ENCODE measurements at places on chromosomes 11 and 22.
A peak's percentile ranks its signal among the peaks of the same experiment; 100 is the strongest.

- no peak for DNase-seq
Observed at GRCh38 chr11:78061921-78062311, 1.7 kb upstream of the THRSP start.

DNA sequence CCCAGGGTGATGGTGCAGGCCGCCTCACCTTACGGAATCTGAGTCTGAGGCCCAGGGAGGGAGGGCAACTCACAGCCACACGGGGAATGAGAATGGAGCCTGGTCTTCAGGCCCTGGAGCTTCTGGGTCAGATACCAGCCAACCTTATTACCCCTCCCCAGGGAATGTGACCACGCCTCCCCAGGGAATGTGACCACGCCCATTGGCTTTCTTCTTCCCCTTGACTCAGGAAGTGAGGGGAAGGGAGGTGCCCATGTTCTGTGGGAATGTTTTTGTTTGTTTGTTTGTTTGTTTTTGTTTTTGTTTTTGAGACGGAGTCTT, 57.5 kb upstream of the RBFOX2 start:
- DNase-seq: no peak

GRCh38 chr11:5620651-5621521, 3.9 kb upstream of the TRIM34 start:
- DNase-seq: peak; percentile 49

DNA sequence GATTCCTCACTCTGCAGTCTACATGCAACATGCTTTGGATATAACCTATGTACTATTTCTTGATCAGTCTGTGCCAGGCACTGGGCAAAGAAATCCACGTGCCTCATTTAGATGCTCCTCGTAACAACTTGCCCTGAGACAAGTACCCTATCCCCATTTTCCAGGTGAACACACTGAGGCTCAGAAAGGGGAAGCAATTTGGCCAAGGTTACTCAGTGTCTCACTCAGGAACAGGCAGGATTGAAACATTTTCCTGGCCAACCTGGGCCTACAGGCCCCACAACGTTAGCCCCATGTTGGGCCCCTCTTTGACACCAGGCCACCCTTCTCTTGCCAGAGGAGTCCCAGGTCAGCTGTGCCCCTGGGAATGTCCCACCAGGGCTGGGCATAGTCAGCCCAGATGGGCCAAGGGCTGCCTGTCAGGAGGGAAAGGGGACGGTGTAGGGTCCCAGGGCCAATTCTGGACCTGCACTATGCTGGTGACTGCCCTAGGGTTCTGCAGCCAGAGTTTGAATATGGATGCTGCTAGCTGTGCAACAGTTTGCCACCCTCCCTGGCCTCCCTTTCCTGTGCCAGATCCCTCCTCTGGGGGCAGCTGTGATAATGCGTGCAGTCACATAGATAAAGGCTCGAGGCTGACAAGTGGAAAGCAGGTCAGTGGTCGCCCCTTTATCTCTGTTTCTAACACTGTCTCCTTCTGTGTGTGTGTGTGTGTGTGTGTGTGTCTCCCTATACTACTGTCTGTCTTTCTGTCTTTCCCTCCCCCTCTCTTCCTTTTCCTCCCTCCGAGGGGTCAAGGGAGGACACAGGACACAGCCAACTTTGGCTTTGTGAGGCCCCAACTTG, 10.4 kb upstream of the EMID1 start:
- DNase-seq: no peak

DNA sequence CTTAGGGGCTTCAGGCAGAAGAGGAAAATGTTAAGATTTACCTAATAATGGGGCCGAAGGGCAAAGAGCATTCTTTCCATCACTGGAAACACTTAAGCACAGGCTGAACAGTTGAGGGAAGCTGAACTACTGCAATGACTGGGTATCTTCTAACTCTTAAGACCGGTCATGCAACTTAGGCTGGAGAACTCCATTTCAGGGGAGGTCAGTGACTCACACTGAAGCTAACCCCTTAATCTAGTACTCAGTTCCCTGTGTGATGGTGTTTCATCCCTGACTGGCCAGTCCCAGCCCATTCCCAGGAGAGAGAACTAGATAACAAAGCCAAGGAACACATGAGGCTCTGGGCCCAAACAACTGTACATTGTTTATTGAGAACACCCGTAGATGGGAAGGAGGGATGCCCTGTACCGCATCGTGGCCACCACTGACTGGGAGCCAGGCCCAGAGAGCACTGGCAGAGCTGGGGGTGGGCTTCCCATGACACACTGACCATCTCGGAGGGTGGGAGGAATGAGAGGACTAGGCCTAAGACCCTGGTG, 10.5 kb downstream of the RPL27A start:
- DNase-seq: no peak

- no peak for DNase-seq
Observed at GRCh38 chr11:22577854-22578253, 47.8 kb downstream of the FANCF start.

- DNase-seq: no peak
Observed at GRCh38 chr11:32429477-32429876, 5.9 kb downstream of the WT1 start.

GRCh38 chr11:65442842-65443331, 20.3 kb downstream of the NEAT1 start:
- DNase-seq: no peak

DNA sequence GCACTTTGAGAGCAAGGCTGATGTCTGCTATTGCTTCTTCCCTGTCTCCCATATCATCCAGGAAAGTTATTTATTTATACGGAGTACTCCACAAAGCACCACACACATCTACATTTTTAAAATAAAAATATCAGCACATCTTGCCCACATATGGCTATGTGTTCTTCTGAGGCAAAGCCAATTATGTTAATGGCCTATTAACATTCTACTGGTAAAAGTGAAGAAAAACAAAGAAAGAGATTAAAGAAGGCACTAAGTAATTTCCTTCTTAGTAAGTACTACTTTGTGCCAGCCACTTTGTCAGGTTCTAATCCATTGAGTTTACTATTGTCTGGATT, 548.7 kb downstream of the OPCML start:
- DNase-seq: no peak

GRCh38 chr11:45082744-45083543, 63.5 kb upstream of the PRDM11 start:
- no peak for DNase-seq

- DNase-seq: no peak
Observed at GRCh38 chr11:78690352-78690987, 115.8 kb upstream of the NARS2 start.

DNA sequence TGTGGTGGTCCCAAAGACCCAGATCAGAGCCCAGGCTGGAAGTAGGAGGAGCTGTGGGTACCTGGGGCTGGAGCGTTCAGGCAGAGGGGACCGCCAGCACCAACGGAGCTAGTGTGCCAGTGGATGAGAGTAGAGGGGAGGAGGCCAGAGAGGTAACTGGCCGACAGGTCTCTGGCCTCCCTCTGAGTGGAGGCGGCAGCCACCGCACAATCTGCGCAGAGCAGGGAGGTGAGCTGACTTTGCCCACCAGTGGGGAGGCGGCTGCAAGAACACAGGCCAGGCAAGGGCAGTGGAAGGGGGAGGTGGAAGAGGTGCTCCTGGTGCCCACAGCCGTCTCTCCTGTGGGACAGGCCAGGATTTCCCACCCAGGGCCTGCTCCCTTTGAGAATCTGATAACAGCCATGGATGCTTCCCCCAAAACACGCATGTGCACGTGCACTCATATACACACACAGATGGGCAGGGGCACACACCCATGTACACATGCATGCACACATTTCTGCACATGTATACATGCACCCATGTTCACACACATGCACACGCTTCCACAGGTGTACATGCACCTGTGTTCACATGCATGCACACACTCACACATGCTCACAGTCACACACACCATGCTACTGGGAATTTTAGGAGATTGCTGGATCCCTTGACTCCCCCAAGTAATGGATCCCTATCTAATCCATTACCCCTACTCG, 6.4 kb upstream of the MGAT3 start:
- no peak for DNase-seq

DNA sequence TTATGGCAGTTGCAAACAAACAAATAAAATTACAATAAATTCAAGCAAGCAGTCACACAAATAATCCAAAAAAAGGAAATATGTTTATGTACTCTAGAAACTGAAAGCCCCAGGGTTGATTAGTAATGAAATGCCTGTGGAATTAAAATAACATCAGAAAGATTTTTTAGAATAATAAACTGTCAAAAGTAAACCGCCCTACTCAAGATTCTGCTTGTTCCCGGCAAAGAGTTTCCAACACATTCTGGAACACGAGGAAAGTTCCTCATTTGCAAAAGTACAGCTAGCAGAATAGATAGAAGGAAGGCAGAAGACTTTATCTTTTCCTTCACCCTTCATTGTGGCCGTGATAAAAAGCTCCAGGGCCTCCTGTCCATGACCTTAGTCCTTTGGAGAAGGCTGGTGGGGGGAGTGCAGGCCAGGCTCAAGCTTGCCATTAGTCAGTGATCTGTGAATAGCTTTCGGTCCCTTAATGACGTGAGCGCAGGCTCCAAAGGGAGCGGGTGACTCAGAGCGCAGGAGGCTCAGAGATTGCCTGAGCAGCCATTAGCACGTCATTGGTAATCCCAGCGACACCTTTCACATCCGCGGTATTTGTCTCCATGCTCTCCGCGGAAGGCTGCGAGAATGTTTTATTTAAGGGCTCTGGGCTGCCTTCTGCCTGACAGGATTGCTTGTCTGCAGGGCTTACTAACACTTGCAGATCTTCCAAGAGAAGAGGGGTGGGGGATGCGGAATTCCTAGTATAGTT, 458.3 kb downstream of the METTL15 start:
- DNase-seq: no peak

GRCh38 chr11:118914987-118915386, 10.7 kb downstream of the BCL9L start:
- DNase-seq: no peak

- no peak for DNase-seq
Observed at GRCh38 chr11:31926106-31926505, 115.0 kb upstream of the PAX6 start.

DNA sequence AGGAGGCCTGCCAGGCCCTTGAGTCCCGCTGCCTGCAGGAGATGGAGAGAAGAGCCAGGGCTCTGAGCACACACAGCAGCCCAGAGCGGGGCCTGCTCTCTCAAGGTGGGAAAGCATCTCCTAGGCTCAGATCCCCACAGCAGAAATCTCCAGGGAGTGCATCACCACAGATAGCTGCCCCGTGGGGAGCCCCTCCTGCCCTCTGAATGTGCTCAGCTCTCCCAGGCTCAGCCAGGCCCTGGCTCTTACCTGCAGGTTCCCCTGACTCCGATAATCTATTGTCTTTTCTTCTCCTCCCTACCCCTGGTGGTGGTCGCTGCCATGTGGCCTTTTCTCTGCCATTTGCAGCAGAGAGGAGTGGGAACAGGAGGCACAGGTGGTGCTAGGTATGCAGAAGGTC, 49.9 kb downstream of the BTG4 start:
- DNase-seq: no peak

GRCh38 chr22:50581031-50581949, 1.4 kb downstream of the CHKB start:
- DNase-seq: no peak

- DNase-seq: no peak
Observed at GRCh38 chr11:70496591-70497535, 98.5 kb downstream of the CTTN start.

GRCh38 chr11:12755510-12756453, 81.6 kb downstream of the TEAD1 start:
- no peak for DNase-seq

GRCh38 chr11:20647976-20648565, 21.3 kb upstream of the NELL1 start:
- DNase-seq: peak; percentile 46

DNA sequence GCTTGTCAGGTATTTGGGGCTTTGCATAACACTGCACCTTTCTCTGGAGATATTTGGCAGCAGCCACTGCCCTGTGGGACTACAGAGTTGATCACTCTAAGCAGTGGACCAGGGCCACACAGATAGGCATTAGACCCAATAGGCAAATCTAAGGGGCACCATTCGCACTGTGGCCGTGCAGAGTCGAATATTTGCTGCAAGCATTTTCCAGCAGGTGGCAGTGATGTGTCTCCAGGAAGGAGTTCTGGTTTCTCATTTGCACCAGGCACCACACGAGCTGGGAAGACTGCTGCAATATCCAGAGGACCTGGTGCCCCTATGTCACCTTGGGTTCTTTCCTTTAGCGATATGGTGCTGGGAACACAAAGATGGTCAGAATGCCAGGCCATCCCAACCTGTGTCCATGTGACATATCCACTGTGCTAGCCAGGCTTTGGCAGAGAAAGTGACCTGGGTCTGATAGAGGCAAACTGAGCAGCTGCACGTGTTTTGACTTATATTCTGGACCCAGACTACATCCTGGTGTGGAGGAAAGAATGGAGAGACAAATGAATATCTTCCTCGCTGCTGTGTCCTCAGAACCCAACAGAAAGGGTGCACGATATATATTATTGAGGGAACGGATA, 318.7 kb downstream of the BUD13 start:
- peak; percentile 22 for DNase-seq

- no peak for DNase-seq
Observed at GRCh38 chr11:28524098-28524497, 415.9 kb downstream of the METTL15 start.

DNA sequence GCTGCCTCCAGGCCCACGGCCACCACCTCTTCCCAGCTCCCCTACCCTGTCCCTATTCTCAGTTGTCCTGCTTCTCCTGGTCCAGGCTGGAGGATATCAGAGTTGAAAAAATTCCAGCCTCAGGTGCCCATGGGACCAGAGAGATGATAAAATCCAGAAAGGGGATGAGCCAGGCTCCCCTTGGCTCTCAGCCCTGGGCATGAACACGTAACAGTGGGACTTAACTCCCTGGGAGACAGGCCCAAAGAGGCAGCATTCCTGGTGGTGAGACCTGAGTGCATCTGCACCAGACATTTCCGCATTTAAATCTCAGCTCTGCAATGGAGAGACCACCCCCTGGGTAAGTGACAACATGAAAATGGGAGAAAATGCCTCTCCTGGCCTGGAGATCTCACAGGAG, 10.4 kb upstream of the SLC39A13 start:
- no peak for DNase-seq

GRCh38 chr22:34849965-34850364, 216.0 kb upstream of the ISX start:
- no peak for DNase-seq

- no peak for DNase-seq
Observed at GRCh38 chr22:35894464-35894878, 134.2 kb downstream of the RBFOX2 start.
